Effector CD4-positive, alpha-beta T cell (primary cell): ENCODE measurements at places on chromosomes 6 and 20.

- DNase-seq, result peak; percentile 6
Observed at GRCh38 chr6:117548797-117549301, 53.5 kb downstream of the GOPC start.

DNA sequence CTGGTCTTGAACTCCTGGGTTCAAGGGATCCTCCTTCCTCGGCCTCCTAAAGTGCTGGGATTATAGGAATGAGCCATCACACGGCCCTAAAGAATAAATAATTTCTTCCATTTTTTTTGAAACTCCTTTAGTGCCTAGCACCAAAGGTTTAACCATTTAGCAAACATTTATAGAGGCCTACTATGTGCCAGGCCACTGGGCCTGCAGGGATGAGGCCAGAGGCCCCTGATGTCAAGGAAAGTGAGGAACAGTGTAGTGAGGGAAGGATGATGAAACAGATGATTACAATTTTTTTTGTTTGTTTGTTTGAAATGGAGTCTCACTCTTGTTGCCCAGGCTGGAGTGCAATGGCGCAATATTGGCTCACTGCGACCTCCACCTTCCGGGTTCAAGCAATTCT, 33.8 kb downstream of the ZNF341 start:
- DNase-seq, result no peak

- no peak for DNase-seq
Observed at GRCh38 chr6:156992020-156992804, 215.0 kb downstream of the ARID1B start.

DNA sequence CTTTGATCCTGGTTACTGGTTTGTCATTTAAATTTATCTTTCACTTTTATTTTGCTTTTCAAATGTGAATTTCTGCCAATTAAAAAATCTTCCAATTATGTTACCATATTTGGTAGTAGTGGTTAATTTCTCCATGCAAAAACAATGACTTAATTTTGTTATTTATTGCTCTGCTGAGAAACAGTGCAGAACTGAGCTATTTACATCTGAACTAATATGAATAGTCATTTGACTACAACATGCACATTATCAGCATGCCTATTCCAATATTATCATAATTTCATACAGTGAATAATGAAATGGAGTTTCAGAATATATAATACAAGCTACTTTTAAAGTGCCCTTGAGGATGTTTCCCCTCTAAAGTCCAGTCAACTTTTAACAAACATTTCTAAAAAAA, 517 bp downstream of the PLN start:
- DNase-seq, result no peak

DNA sequence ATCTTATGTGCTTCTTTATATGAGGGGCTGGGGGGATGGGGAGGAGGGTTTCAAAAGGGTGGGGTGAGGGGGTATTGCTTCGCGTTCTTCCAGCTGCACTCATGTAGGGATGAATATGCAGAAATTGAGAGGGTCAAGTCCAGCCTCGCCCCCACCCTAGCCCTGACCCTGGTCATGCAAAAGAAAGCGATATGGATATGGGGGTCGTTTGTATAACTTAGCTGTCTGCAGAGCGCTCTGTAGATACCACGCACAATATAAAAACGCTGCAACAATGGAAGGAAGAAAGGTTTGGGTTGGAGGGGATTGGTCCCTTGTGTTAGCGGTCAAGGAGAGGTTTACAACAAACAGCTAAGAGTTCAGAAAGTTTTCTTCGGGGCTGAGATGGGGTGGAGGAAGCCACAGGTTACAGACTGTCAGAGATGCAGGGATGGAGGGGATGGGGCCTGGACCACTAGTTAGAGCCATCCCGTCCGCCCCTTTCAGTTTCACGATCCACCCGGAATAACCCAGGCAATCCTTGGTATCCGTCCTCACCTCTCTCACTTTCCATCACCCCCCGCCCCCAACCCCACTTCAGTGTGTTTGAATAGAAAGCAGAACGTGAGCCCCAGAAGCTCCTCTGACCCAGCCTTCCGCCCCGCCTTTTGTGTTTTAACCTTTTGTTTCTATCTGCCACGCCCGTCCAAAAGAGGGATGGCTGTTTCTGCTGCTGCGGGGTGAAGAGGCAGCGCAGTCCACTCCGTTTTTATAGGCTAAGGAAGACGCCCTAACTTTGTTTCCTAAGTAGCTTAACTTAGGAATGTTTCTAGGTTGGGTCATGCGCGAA, 73.5 kb downstream of the SOX4 start:
- DNase-seq, result no peak

DNA sequence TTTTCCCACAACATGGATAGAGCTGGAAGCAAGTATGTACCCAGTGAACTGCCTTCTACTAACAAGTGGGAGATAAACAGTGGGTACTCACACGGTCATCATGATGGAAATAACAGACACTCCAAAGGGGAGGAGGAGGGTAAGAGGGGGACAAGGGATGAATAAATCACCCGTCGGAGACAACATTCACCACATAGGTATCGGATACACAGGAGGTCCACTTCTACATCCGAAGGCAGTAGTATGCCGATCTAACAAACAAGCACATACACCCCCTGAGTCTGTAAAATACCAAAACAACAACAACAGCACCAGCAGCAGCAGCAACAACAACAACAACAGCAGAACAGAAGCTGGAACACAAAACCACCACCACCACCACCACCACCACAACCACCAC, 1943.2 kb upstream of the DEFB115 start:
- DNase-seq, result no peak

GRCh38 chr6:63553208-63553607, 19.1 kb upstream of the LOC128125822 start:
- no peak for DNase-seq

- DNase-seq, result no peak
Observed at GRCh38 chr20:52847029-52847660, 125.0 kb upstream of the TSHZ2 start.

- DNase-seq, result no peak
Observed at GRCh38 chr20:11155156-11155756, 481.5 kb upstream of the JAG1 start.

- DNase-seq, result no peak
Observed at GRCh38 chr6:16399695-16400094, 161.3 kb downstream of the GMPR start.

DNA sequence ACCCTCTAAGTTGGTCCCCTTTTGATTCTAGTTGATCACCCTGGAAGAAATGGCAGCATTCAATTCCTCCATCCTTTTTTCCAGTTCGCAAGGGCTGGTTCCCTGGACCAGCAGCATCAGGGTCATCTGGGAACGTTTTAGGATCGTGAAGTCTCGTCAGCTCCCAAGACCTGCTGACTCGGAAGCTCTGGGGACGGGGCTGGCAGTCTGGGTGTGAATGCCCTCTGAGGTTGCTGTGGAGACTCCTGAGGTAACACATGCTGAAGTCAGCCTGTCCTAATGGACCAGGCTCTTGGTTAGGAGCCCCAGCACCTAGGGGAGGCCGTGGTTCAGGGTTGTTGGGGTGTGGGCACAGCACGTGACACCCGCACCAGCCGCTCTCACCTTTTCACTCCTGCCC, 164.1 kb downstream of the SYNDIG1 start:
- no peak for DNase-seq

DNA sequence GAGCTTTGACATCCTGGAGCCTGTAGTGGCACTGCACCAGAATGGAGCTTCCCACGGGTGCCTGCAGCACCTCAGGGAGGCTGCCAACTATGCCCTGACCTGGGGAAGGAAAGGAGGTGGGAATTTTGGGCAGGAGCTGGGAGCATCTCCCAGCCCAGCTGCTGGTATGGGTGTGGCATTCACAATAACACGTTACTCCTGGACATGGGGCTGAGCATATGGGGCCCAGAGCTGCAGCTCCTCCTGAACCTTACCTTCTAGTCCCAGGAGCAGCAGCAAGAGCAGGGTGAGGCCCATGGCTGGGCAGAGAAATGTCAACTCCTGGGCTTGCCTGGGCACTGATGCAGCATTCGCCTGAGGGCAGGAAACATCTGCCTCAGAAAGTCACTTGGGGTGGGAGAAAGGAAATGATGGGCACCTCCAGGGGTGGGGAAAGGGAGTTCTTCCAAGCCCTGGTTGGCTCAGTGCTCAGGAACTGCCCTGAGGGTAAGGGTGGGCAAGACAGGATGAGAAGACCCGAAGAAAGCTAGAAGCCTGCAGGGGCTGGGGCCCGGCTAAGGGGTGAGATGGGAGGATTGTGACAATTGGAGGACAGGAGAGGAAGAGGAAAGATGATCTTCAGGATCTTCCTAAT, at the start of gene TREML1:
TSS of gene TREML1 (minus strand) at position 356 of the 634 bp plus-strand sequence. CDS start at position 297, 59 bp downstream.
- no peak for DNase-seq

DNA sequence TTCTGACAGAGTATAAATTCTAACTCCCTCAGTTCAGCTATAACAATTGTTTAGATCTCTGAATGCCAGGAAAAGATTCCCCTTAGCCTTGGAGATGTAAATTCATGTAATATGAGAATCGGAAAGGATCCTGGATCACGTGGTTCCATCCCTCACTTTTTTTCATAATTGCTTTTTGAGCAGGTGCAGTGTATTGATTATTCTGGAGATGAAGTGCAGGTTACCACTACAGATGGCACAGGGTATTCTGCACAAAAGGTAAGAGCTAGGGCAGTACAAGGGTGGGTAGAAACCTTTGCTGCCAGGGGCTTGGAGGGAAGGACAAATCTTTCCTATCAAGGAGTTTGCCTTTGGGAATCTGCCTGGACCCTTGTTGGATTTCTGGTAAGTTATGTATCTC, 52.7 kb downstream of the KDM1B start:
- DNase-seq, result no peak

DNA sequence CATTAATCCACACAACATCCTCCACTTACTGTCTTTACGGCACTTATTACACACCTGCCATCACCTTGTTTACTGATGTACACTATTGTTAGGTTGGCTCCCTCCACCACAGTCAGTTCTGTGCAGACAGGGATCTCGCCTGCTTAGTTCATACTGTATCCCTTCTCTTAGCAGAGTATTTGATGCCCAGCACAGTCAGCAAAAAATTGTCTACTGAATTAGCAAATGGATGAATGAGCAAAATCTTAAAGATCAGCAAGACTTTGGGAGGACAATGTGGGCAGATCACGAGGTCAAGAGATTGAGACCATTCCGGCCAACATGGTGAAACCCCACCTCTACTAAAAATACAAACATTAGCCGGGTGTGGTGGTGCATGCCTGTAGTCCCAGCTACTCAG, 109.8 kb upstream of the ATXN1 start:
- DNase-seq, result no peak

DNA sequence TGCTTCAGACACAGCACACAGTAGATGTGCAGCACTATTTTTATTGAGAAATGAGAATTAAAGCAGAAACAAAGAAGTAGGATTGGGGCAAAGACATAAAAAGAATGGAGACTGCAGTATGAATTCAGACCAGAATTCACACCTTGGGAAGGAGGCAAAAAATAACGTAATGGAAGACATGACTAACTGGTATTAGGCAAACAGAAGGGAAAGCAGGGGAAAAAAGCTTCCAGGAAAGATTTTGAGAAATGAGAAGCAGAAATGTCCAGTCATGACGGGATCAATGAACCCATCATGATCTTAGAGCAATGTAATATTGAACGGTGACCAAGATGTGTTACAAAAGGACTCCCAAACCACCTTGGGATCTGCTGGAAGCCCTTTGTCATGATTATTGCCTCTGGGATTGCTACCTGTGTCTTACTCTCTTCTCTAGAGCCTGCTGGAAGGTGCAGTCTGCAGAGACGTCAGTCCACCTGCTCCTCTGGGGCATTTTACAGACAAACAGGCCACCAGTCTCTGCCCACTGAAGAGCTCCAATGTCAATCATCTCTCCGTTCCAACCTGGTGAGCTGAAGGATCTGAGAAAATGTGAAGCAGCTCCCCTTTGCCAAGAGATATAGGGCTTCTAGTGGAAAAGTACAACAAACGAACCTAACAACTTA, 8.7 kb downstream of the NUDT3 start:
- no peak for DNase-seq

DNA sequence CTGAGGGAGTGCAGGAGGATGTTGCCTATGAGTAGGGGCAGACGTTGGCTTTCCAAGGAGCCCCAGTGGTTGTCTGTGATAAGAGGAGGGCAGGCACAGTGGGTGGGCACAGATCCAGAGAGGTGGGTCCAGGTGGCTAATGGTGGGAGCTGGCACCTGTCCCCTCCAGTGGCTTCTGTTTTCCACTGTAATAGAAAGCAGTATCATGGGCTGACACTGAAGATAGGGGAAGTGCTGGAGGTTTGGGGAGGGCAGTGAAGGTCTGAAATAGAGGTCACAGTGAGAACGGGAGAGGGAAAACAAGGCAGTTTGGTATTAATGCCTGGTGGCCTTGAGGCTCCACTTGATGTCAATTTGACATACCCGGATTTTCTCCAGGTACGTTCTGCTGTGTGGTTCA, 10.5 kb upstream of the TXNDC5 start:
- DNase-seq, result no peak

- no peak for DNase-seq
Observed at GRCh38 chr6:158697811-158698210, 48.0 kb downstream of the SYTL3 start.

DNA sequence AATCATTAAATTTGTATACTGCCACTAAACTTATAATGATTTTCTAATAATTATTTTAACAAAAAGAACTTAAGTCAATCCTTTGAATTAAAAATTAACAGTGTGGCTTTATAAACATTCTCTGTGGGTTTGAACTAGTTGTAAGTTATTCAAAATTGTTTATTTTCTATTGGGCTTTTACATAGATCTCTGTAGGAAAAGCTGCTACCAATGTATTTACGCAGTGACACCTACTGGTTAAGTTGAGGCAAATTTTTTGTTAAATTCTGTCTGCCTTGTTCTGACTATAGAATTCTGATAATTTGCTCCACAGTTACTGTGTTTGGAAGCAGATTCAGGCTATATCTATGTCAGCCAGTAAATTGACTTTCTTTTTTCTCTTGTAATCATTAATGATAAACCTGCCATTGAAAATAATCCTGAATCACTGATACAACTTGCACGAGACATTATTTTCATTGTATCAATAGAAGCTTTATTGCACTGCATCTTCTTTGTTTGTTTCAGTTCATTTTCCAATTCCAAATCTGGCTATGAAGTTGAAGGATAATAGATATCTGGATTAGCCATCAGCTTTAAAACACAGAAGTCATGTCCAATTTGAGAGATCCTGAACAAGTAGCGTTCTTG, 66.0 kb upstream of the UTRN start:
- DNase-seq, result no peak

GRCh38 chr20:56299362-56299761, 50.8 kb downstream of the MC3R start:
- no peak for DNase-seq

DNA sequence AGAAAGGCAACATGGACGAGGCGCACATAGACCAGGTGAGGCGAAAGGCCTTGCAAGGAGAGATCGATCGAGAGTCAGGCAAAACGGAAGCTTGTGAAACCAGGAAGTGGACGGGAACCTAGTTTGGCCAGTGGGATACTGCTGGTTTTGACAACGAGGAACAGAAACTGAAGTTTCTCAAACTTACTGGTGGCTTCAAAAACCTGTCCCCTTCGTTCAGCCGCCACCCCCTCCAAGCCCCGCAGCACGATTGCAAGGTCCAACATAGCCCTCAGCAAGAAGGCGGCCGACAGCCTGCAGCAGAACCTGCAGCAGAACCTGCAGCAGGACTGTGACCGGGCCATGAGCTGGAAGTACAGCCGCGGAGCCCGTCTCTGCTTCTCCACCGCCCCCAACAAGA, 238.0 kb downstream of the KHDC1L start:
- DNase-seq, result no peak

- DNase-seq, result no peak
Observed at GRCh38 chr6:35388030-35388429, 45.7 kb downstream of the PPARD start.
